ENCODE measurements at places on chromosomes 11 and 22.
A peak's percentile ranks its signal among the peaks of the same experiment; 100 is the strongest.

DNA sequence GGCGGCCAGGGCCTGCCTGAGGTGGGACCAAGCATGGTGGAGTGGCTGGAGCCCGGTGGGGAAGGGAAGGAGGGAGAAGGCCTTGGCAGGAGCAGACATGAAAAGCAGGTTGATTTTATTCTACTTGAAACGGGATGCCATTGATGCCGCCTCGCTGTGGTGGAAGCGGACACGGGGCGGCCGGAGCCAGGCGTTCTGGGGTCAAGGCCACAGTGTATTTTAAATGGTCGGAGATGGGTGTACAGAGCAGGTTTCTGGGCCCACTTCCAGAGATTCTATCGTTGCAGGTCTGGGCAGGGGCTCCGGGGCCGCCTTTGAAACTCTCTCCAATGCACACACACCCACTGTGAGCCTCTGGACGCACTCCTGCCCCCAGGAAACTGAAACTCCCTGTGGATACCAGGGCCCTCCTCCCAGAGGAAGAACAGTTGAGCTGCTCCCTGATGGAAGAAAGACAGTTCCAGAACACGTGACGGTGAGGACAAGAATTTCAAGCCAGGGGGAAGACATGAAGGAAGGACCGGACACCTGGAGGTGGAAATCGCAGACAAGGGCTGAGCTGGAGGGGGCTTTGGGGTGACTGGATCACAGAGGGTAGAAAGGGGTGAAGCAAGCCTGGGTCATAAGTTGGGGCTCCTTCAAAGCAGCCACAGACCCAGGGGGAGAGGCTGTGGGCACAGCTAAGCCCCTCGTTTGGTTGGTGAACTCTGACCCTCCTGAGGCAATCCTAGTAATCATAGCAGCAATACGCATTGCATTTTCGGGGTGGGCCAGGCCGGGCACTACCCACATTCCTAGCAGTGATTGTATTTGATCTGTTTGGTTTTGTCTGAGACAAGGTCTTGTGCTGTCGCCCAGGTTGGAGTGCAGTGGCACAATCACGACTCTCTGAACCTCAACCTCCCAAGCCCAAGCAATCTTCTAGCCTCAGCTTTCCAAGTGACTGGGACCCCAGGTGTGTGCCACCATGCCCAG is 12.3 kb upstream of the LINC01488 start:
- no peak overlapping the region for H3K27ac ChIP-seq
- no peak for DNase-seq
- no peaks in the 10 kb centered on the region for H3K27me3 ChIP-seq
- H3K4me1 ChIP-seq = peaks cover 6% of the 10 kb centered on the region
- H3K36me3 ChIP-seq = no peaks in the 10 kb centered on the region

- H3K27ac ChIP-seq = no peak overlapping the region
- no peaks in the 10 kb centered on the region for H3K27me3 ChIP-seq
- no peak for DNase-seq
- H3K4me3 ChIP-seq = no peak overlapping the region
Measured at GRCh38 chr22:17866127-17866526, 91.9 kb upstream of the BID start.

- H3K36me3 ChIP-seq = no peaks in the 10 kb centered on the region
- DNase-seq = no peak
- peaks cover 6% of the 10 kb centered on the region for H3K4me1 ChIP-seq
- no peaks in the 10 kb centered on the region for H3K27me3 ChIP-seq
- no peak overlapping the region for H3K4me3 ChIP-seq
- no peak overlapping the region for H3K27ac ChIP-seq
Measured at GRCh38 chr11:8100158-8100557, 19.1 kb downstream of the TUB start.

DNA sequence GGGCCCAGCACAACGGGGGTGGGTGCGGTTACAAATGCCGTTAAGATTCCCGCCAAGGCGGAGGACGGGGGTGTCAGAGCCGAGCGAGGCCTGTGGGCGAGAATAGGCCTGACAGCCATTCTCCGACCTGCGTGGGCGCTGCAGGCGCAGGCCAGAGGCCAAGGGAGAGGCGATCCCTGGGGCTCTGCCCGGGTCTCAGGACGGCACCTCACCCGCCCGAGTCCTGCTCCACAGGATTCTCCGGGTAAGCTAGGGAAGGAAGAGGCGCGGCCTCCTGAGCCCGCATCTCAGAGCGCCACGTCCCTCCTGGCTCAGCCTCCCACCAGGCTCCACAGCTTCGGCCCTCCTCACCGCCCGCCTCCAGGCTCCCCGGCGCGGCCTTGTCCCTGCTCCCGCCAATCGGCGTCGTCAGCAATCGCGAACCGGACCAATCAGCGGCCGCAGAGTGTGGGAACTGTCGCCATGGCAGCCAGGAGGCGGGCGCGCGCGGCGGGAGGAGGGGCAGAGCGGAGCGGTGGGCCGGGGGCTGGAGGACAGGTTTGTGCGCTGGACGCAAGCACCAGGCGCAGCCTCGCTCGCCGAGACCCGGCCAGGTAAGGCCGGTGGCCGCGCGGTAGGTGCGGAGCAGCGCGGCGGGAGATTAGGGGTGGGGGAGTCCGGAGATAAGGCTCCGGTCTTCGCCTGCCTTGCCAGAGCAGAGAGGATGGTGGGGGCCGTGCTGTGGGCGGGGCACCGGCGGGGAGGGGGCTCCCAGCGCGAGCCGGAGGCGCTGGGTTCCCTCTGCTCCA is at the start of gene NUCB2:
TSS of gene NUCB2 (plus strand) at position 504 of the 788 bp plus-strand sequence. CDS start 18,585 bp downstream, outside the sequence.
- H3K4me3 ChIP-seq = peak within 1 kb of the TSS; percentile 99
- peak within 1 kb of the TSS; percentile 88 for H3K27ac ChIP-seq
- H3K36me3 ChIP-seq = no peaks in the 10 kb centered on the region
- H3K4me1 ChIP-seq = peaks cover 26% of the 10 kb centered on the region
- H3K27me3 ChIP-seq = no peaks in the 10 kb centered on the region

GRCh38 chr11:120102864-120103122 is 35.1 kb downstream of the TRIM29 start:
- no peak for DNase-seq
- no peaks in the 10 kb centered on the region for H3K36me3 ChIP-seq
- no peaks in the 10 kb centered on the region for H3K4me1 ChIP-seq
- H3K27me3 ChIP-seq = no peaks in the 10 kb centered on the region

GRCh38 chr22:41822317-41823057 is 10.4 kb upstream of the SREBF2 start:
- no peak overlapping the region for H3K27ac ChIP-seq
- peaks cover 15% of the 10 kb centered on the region for H3K4me1 ChIP-seq
- DNase-seq = no peak

Measured in vagina (tissue), 2 donors.